ENCODE measurements at places on chromosomes 1 and 21.
A peak's percentile ranks its signal among the peaks of the same experiment; 100 is the strongest.

DNA sequence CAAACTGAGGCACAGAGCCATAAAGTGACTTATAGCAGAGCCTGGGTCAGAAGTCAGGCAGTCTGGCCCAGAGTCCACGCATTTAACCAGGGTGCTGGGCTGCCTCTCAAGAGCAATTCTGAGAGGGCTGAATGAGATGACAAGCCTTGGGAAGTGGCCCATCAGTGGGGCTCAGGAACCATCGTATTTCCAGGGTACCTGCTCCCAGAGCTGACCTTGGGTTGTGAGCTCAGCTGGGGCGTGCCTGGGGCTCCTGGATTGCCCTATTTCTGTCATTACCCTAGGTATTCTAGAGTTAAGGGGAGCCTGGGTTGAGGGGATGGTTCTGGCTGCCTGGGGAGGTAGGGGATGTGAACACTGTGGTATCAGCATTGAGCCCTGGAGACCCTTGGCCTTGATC lies 49.4 kb downstream of the LGR6 start:
- no peak for DNase-seq

DNA sequence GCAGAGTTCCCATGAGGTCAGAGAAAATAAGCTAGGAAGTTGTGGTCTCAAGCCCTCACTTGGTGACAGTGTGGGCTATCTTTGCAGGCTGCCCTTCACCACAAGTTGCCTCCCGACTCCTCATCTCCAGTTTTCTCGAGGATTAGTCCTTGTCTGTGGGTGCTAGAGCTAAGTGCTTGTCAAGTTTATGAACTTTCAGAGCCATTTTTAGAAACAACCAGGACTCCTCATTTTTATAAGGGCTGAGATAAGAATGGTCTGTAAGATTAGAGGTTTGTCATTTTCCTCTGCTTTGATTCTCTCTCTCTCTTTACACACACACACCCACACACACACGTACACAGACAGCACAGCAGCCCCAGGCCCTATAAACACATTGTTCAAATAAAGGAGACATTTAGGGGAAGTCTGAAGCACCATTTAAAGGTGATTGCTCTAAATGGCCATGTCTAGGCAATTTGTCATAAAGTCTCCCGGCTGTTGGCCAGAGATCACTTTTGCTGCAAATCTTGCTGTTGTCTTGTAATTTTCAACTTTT lies 127.2 kb downstream of the LACTBL1 start:
- DNase-seq, result no peak

GRCh38 chr1:221396526-221396925 lies 345.4 kb downstream of the DUSP10 start:
- DNase-seq, result no peak

GRCh38 chr1:40257313-40257687 lies 736 bp upstream of the ZMPSTE24 start:
- no peak for DNase-seq

GRCh38 chr21:42565886-42566523 lies 52.4 kb downstream of the SLC37A1 start:
- DNase-seq, result no peak

DNA sequence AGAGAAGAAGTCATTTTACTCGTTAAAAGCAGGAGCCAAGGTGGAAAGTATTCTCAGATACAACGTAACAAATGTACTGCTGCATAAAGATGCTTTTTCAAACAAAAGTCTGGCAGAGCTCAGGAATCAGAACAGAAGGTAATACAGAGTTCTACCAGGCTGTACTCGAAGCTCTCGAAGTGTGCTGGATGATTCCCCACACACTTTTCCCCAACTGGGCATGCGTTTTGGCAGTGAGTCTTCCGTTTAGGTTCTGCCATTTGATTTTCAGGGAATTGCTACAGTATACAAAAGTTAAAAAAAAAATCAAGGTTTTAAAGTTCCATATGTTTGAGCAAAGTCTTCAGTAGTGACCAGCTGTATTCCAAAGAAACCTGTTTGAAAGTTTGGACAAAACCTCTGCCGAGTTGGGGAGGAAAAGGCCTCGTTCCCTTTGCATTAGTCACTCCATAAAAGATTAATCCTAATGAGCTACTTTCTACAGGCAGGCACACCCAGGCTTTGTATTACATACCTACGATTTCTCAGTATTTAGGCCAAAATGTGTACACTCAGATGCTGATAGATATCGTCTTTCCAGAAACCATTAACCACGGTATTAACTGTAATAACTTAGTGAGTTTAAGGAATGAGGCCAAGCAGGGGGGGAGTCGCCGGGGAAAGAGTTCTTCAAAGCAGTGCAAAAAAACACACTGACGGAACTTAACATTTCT lies 477.1 kb downstream of the LMO4 start:
- DNase-seq, result no peak

GRCh38 chr1:185535621-185536020 lies 198.6 kb upstream of the HMCN1 start:
- DNase-seq, result no peak

GRCh38 chr21:42188663-42189062 lies 30.3 kb upstream of the ABCG1 start:
- no peak for DNase-seq

GRCh38 chr21:42108554-42109340 lies 37.6 kb downstream of the UMODL1 start:
- no peak for DNase-seq

DNA sequence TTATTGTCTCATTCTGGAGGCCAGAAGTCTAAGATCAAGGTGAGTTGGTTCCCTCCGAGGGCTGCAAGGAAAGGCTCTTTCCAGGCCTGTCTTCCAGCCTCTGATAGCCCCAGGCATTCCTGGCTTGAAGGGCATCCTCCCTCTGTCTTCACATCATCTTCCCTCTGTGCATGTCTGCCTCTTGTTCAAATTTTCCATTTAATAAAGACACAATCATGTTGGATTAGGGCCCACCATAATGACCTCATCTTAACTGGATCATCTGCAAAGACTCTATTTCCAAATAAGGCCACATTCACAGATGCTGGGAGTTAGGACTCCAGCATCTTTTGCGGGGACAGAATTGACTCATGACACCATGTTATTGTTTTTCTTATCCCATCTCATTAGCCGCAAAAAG lies 24.5 kb downstream of the HUNK start:
- no peak for DNase-seq

DNA sequence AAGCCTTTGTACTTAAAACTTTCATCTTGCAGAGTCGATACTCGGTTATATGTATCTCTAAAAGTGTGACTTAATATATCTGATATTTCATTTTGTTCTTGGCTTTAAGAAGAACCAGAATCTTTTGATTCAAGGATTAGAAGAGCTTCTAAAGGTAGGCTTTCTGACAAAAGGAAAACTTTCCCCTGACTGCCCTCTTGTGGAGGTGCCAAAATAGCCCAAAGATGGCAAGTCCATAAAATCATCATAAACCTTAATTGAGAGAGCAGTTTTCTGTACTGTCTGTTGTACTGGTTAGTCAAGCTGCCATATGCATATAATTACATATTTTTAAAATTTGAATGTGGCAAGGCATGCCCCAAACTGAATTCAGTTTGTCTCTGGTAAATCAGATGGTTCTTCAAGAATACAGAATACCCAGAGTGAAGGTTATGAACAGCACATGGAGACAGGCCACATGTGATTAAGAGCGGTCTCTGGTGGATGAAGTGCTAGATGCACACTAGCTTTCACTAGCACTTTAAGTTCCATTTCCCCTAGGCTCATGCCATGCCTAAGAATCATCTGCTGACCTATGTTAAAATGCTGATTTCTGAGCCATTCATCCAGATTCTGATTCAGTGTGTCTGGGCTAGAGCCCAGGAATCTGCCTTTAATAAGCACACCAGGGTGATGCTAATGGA lies 27.7 kb upstream of the ELAVL4 start:
- no peak for DNase-seq

- DNase-seq, result no peak
Measured at GRCh38 chr1:46030876-46031660, 101.4 kb downstream of the PIK3R3 start.

GRCh38 chr21:45599146-45599581 lies 44.4 kb upstream of the PCBP3 start:
- no peak for DNase-seq

- DNase-seq, result no peak
Measured at GRCh38 chr1:50378770-50379169, 44.5 kb downstream of the DMRTA2 start.

DNA sequence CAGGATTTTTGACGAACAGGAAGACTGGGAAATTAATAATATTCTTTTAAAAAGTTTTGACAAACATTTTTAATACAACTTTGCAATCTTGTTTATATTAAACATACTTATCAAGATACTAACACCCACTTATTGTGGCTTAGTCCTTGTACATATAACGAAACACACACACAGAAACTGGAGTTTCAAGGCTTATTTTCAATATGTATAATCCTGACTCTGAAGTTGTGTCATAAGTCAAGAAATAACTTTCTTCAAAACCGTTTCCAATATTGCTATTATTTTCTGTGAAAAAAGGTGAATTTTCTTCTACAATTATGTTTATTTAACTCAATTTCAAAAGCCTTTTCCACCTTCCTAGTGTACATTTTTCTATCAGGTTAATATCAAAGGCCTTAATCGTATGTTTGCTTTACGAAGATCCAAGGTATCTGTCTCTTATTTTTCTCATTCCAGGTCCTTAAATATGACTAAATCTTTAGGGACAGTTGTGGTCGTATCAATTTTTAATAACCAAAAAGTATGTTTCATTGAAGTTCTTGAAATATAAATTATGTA lies 1.8 kb downstream of the CDKN2C start:
- DNase-seq, result no peak

DNA sequence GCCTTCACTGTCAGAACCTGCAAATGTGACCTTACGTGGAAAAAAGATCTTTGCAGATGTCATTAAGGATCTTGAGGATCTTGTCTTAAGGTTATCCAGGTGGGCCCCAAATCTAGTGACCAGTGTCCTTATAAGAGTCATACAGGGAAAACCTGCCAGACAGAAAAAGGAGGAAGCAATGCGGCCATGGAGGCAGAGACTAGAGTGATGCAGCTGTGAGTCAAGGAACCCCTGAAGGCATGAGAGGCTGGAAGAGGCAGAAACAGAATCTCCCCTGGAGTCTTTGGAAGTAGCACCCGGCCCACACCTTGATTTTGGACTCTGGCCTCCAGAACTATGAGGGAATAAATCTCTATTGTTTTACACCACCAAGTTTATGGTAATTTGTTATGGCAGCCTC lies 36.5 kb upstream of the DNASE2B start:
- DNase-seq, result no peak

GRCh38 chr1:203120325-203121153 lies 7.0 kb upstream of the ADORA1 start:
- DNase-seq, result no peak

- DNase-seq, result no peak
Measured at GRCh38 chr1:24418898-24419628, 3.5 kb downstream of the NIPAL3 start.

GRCh38 chr1:153293851-153294250 lies 18.9 kb downstream of the PGLYRP3 start:
- DNase-seq, result peak; percentile 9

- peak; percentile 15 for DNase-seq
Measured at GRCh38 chr1:221829327-221830015, 87.6 kb upstream of the DUSP10 start.

DNA sequence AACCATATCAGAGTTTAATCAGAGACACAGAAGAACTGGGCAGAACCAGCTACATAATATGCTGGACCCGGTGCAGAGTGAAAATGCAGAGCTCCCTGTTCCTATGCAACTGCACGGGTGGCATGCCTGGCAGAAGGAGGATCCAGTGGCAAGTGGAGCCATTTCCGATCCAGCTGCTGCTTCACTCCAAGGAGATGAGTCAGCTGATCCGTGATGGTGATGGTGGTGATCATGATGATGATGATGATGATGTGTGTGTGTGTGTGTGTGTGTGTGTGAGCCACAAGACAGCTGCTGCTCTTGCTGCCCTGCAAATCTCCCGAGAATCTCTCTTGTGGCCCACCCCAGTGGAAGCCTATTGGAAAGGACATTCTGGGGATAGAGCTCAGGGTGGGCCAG lies 133.0 kb downstream of the URB2 start:
- DNase-seq, result no peak

GRCh38 chr21:21971384-21971783 lies 973.2 kb downstream of the NCAM2 start:
- DNase-seq, result no peak

DNA sequence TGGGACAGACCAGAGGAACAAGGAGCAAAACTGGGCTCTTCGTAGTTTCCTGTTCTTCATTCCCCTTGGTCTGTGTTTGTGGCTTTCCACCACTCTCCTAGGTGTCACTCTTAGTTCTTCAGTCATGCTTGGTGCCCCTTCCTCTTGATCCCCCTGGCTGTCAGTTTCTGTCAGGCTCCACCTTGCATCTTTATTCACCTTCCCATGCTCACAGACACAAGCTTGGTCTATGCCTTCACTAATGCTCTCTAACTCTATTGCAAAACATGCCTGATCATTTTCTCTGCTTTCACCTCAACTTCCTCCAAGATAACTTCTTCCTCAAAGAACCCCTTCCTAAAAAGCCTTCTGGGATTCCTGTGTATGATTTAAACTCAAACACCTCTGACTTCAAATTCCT lies 122.9 kb downstream of the GLUL start:
- DNase-seq, result no peak

DNA sequence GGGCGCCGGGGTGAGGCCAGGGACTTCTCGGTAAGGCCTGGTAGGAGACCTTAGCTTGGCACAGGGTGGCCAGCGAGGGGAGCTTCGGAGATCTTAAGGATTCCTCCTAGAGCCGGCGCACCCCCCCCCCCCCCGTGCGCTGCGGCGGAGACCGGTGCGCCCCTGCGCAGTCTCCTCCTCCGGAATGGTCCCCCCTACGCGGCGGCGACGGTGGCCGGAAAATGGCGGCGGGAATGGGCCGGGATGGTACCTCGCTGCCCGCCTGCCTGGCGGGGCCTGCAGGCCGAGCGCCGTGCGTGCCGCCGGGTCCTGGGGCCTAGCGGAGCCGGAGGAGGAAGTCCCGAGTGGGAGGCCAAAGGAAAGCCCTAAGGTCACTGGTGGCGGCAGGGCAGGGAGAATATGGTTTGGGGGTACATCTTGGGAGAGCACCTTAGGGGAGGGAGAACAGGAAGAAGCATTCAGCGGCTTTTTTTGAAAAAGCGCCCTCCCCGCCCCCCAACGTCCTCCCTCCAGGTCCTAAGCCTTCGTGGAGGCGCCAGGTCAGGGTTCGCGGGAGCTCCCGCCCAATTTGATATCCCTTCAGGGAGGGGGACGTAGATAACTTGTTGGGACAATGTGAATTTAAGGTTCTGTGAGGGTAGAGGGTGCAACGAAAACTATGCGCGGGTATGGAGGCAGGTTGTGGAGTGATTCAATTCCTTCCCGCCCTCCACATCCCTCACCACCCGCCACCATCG lies 429 bp downstream of the SRRM1 start:
- DNase-seq, result no peak

- no peak for DNase-seq
Measured at GRCh38 chr21:33869873-33870272, 45.7 kb downstream of the ATP5PO start.

GRCh38 chr1:232988572-232989040 lies 38.2 kb downstream of the NTPCR start:
- DNase-seq, result no peak

DNA sequence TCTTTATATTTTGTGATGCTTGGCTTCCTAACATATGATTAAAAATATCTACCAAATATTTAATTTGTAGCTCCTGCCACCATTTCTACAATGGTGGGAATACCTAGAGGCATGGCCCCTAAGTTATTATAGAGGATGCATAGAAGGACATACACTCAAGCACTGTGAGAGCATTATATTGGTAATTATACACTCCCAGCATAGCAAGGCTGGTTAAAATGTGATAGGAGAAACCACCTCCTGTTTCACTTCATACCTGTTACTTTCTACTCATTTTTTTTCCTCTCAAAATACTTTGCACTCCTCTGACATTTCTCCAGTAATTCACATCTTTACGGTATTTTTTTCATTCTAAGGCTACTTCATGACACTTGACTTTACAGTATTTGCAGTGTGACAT lies 92.9 kb downstream of the HS2ST1 start:
- DNase-seq, result no peak

Data from stimulated activated CD4-positive, alpha-beta T cell treated with anti-CD3 and anti-CD28 coated beads, TNF-alpha, amount 100 ng/mL, for 24 hours (primary cell).